Ascending aorta (tissue), 2 donors: ENCODE measurements at places on chromosomes 4 and X.

- no peak for DNase-seq
These were observed 54.4 kb upstream of the GPR174 start for GRCh38 chrX:79089896-79090584.

GRCh38 chrX:84188320-84188834 lies 378 bp upstream of the RPS6KA6 start:
- DNase-seq: peak; percentile 67

GRCh38 chrX:70434914-70435586 lies 9.6 kb upstream of the DLG3 start:
- peak; percentile 86 for DNase-seq

DNA sequence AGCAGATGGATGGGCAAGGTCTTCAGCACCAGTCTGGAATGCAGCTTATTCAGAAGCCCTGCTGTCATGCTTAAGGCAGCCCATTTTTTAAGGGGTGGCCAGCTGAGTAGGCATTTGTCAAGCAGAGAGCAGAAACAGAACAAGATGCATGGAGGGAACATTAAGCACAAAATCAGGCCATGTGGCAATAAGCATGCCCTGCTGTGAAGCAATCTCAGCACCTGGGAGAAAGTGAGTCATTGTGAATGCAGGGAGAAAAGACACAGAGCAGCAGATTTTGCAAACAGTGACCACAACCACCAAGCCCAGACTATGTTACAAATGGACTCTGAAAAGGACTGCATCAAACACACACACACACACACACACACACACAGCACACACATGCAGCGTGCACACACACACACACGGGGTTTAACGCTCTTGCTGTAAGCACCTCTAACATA lies 94.1 kb upstream of the GALNT7 start:
- no peak for DNase-seq

- no peak for DNase-seq
These were observed 145.6 kb downstream of the ARX start for GRCh38 chrX:24870143-24870542.
